Prostate gland (tissue), 2 donors: ENCODE measurements at places on chromosomes 1 and 21. TPM values are rescaled to one million over a fixed set of nuclear protein-coding genes. Genes with fewer than 3 reads are reported as not detected.
A peak's percentile ranks its signal among the peaks of the same experiment; 100 is the strongest.

DNA sequence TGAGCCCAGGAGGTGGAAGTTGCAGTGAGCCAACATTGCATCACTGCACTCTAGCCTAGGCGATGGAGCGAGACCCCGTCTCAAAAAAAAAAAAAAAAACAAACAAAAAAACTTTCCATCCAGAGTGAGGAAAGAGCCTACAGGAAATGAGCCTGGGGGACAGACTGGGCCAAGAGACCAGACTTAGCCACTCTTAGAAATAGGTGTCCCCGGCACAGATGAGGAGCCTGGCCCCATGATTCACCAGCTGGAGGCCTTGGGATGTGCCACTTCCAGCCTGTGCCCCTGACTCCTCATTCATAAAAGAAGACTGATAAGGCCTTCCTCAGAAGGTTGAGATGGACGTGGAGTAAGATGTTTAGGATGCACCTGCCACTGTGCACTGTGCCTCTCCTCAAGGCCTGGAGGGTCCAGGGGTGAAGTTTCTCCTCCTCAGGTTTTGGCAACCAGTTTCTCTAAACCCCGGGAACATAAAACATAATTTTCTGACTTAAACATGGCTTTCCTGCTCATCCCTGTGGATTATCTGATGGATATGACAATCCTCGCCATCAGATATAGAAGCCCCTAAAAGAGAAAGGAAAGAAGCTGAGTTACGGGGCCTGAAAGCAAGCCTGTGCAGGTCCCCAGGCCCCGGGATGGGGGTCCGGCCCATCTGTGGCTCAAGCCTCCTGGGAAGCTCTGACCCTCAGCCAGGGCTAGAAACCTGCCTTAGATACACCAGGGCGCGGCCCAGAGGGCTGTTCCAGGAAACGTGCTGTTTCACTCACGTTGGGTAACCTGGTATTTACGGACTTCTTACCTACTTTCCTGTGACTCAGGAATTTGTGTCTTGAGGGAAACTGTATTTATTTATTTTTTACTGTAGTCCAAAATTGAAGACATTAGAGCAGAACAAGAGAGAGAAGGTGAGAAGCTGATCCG, 26.0 kb downstream of the MX1 start:
- no peaks in the 10 kb centered on the region for H3K27me3 ChIP-seq
- no peaks in the 10 kb centered on the region for H3K4me1 ChIP-seq
- no peak overlapping the region for H3K27ac ChIP-seq

GRCh38 chr1:21298981-21299391, 8.7 kb upstream of the ECE1 start:
- H3K4me1 ChIP-seq, result no peaks in the 10 kb centered on the region
- H3K27me3 ChIP-seq, result no peaks in the 10 kb centered on the region
- DNase-seq, result no peak
- H3K36me3 ChIP-seq, result no peaks in the 10 kb centered on the region
- H3K27ac ChIP-seq, result no peak overlapping the region

DNA sequence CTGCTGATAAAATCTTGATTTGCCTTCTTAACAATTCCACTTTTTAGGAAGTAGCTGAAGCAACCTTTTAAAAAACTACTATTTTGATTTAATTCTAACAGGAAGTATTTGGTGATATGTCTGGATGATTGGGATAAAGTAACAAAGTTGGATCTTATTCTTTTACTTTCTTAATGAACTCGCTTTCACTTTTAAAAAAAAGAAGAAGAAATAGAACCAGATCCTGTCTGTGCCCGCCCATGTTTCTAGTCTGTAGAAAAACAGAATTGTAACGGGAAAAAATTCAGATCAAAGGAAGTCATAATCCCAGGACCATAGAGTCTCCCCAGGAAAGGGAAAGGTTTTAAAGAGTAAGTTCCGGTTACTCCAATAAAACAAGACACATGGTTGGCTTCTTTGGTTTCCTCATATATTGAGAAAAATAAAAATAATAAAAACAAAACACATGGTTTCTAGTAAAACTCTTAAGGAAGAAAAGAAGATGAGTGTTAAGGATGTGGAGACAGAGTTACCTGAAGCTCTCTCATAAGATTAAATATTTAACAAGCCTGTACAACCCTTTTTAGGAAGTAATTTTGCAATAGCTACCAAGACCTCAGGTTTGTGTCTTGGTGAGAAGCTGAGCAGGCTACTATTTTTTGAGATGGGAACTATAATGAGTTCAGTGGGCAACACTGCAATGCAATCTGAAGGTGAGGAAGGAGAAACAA, 4.9 kb downstream of the CD48 start:
- H3K27me3 ChIP-seq, result no peaks in the 10 kb centered on the region
- H3K36me3 ChIP-seq, result no peaks in the 10 kb centered on the region
- DNase-seq, result no peak
- H3K4me1 ChIP-seq, result no peaks in the 10 kb centered on the region

DNA sequence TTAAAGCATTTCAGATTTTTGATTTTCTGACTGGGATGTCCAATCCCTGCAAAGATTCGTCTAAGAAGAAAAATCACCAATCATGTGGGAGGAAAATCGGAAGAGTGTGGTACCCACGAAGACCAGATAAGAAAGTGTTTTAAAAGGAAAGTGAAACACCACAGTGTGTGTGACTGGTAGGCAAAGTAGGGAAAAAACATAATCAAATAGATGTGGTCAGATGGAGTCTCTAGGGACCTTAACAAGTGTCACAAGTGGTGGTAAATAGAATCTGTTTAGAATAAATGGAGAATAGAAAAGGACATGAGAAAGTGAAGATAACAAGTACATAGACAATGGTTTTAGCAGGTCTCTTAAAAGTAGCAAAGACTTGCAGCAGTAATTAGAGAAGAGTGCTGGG, 154.6 kb downstream of the SLC30A10 start:
- H3K36me3 ChIP-seq, result no peaks in the 10 kb centered on the region
- no peak overlapping the region for H3K27ac ChIP-seq
- no peak overlapping the region for H3K4me3 ChIP-seq
- no peaks in the 10 kb centered on the region for H3K4me1 ChIP-seq
- no peaks in the 10 kb centered on the region for H3K27me3 ChIP-seq

DNA sequence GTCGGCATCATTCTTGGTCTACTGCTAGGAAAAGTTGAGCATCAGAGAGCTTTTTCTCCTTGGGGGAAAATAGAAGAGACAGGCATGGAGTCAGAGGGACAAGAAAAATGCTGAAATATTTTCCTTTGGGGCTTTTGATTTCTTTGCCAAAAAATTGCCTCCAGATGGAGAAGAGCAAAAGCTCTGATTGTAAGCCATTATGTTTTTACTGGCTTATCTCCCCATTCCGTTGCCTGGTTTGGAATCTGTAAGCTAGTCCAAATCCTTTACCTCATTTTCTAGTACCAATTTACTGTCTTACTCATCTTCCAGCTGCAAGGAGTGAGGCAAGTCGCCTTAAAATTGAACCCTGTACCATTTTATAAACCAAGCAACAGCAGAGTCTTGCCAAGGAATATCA, 23.3 kb upstream of the NBL1 start:
- H3K36me3 ChIP-seq, result no peaks in the 10 kb centered on the region
- H3K4me3 ChIP-seq, result no peak overlapping the region
- no peak for DNase-seq
- no peaks in the 10 kb centered on the region for H3K27me3 ChIP-seq
- peak overlapping the region; percentile 7 for H3K27ac ChIP-seq
- H3K4me1 ChIP-seq, result peaks cover 28% of the 10 kb centered on the region

DNA sequence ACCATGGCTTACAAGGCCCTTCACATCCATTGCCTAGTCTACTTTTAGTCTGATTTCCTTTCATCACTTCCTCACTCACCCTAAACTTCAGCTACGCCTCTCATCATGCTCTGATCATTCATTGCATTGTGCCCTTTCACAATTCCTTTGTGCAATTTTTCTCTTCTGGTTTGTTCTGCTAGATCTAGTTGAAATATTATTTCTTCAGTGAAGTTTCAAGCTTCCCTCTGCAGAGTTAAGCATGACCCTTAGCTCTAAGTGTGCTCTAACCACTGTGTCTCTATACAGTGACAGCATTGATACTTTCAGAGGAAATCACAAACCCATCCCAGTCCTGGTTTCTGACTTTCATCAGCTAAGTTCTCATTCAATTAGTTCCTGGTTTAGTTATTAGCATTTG, 166.1 kb downstream of the PLA2G4A start:
- no peaks in the 10 kb centered on the region for H3K27me3 ChIP-seq
- H3K4me3 ChIP-seq, result no peak overlapping the region
- no peak overlapping the region for H3K27ac ChIP-seq
- no peaks in the 10 kb centered on the region for H3K36me3 ChIP-seq

DNA sequence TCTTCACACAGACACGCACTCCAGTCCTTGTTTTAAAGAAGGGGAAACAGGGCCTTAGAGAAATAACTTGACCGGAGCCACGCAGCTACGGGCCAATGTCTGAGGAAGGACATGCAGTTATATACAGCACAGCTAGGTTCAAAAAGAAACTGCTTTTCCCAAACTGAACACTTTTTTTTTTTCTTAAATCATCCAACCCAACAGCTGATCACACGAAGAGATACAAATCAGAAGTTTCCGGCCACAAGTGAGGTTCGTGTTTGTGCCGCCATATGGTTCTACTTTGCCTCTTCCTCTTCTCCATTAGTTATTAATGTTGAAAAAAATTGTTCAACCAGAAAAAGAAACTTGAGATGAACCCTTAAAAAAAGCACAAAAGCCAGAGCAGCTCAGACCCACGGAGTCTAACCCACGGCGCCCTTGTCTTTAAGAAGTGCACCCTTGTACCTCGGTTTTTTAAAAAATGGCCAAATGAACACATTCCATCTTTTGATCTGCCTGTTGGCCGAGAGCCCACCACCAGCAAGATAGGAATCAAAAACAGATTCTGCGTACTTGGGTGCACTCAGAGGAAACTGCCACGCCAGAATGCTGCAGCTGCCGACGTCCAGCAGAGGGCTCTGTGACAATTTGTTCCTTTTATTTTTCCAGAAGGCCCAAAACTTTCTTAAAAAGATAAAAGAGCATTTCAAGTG, 78.9 kb downstream of the SLC66A1 start:
- H3K4me3 ChIP-seq, result no peak overlapping the region
- H3K4me1 ChIP-seq, result peaks cover 23% of the 10 kb centered on the region
- no peaks in the 10 kb centered on the region for H3K27me3 ChIP-seq
- H3K27ac ChIP-seq, result peak overlapping the region; percentile 63
- no peaks in the 10 kb centered on the region for H3K36me3 ChIP-seq

ITLN2 gene
- total RNA-seq, result 2.4 TPM

DNA sequence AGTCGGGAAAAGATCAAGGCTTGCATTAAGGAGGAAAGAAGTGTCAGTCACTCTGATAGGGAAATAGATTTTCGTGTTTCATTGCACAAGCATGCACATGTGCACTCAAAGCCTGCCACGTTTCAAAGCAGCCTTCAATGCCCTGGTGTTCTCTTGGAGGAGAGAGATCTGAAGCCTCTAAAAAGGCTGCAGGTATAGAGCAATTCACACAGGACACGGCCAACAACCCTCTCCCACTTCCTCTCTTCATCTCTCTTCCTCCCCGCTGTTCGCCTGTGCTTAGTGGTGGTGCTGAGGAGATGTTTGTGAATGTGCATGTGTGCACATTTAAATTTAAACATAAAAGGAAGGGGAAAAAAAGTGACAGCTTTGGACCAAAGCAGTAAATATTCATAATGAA, 117.7 kb downstream of the NUF2 start:
- no peaks in the 10 kb centered on the region for H3K27me3 ChIP-seq
- H3K4me3 ChIP-seq, result no peak overlapping the region
- no peaks in the 10 kb centered on the region for H3K36me3 ChIP-seq
- DNase-seq, result no peak

GRCh38 chr1:93196591-93196990, 16.1 kb downstream of the CCDC18 start:
- no peak overlapping the region for H3K4me3 ChIP-seq
- H3K36me3 ChIP-seq, result no peaks in the 10 kb centered on the region
- no peaks in the 10 kb centered on the region for H3K4me1 ChIP-seq
- no peak for DNase-seq

DNA sequence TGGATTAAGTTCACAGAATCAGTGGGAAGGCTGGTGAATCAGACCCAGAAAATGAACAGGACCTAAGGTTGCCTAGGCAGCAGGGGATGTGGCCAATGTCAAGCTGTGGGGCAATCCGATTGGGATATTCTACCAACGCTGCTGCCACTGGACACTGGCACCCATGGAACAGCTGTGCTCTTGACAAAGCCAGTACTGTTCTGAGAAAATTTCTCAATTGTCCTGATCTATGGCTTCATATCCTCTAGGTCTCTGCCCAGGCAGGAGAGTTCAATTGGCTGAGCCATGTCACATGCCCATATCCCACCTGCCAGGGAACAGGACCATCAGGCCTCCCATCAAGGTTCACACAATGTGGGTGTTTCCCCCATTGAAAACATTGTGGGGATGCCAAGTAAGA, 6.2 kb downstream of the TACSTD2 start:
- no peak overlapping the region for H3K4me3 ChIP-seq
- no peak for DNase-seq
- H3K27ac ChIP-seq, result no peak overlapping the region
- H3K27me3 ChIP-seq, result no peaks in the 10 kb centered on the region
- H3K36me3 ChIP-seq, result no peaks in the 10 kb centered on the region
- no peaks in the 10 kb centered on the region for H3K4me1 ChIP-seq

OR6K3 gene
- not detected for total RNA-seq

MNDA gene
- 0.36 TPM for total RNA-seq

GRCh38 chr1:101089613-101090338, 64.2 kb upstream of the DPH5 start:
- no peaks in the 10 kb centered on the region for H3K4me1 ChIP-seq
- H3K27me3 ChIP-seq, result no peaks in the 10 kb centered on the region
- H3K27ac ChIP-seq, result no peak overlapping the region
- H3K36me3 ChIP-seq, result no peaks in the 10 kb centered on the region
- no peak overlapping the region for H3K4me3 ChIP-seq
- no peak for DNase-seq

GRCh38 chr1:80926531-80926930, 874.2 kb upstream of the ADGRL2 start:
- no peak overlapping the region for H3K27ac ChIP-seq
- no peaks in the 10 kb centered on the region for H3K27me3 ChIP-seq
- no peaks in the 10 kb centered on the region for H3K4me1 ChIP-seq
- H3K4me3 ChIP-seq, result no peak overlapping the region

GRCh38 chr1:79006564-79006963, at the start of gene ADGRL4:
Gene ADGRL4 (minus strand): TSS chr1:79006730. CDS start chr1:79006654, 76 bp downstream.
- DNase-seq, result no peak
- H3K36me3 ChIP-seq, result no peaks in the 10 kb centered on the region

- no peak overlapping the region for H3K4me3 ChIP-seq
- H3K4me1 ChIP-seq, result no peaks in the 10 kb centered on the region
- no peak for DNase-seq
- no peak overlapping the region for H3K27ac ChIP-seq
- no peaks in the 10 kb centered on the region for H3K36me3 ChIP-seq
- H3K27me3 ChIP-seq, result no peaks in the 10 kb centered on the region
Observed at GRCh38 chr1:34290831-34291230, 114.1 kb downstream of the C1orf94 start.

CD1E gene
- 1.2 TPM for total RNA-seq

GRCh38 chr21:21183092-21183491, 184.9 kb downstream of the NCAM2 start:
- H3K4me1 ChIP-seq, result no peaks in the 10 kb centered on the region
- no peaks in the 10 kb centered on the region for H3K27me3 ChIP-seq
- DNase-seq, result no peak
- no peak overlapping the region for H3K27ac ChIP-seq
- H3K36me3 ChIP-seq, result no peaks in the 10 kb centered on the region
- H3K4me3 ChIP-seq, result no peak overlapping the region

GRCh38 chr1:194068446-194069167, 882.2 kb upstream of the B3GALT2 start:
- no peaks in the 10 kb centered on the region for H3K36me3 ChIP-seq
- H3K27me3 ChIP-seq, result no peaks in the 10 kb centered on the region
